ENCODE measurements at places on chromosomes 7 and 10. TPM values are rescaled to one million over a fixed set of nuclear protein-coding genes. Genes with fewer than 3 reads are reported as not detected.
A peak's percentile ranks its signal among the peaks of the same experiment; 100 is the strongest.

GRCh38 chr7:16592395-16592794 is 53.2 kb downstream of the ANKMY2 start:
- DNase-seq: no peak

- DNase-seq: no peak
These were observed 31.0 kb downstream of the TNS3 start for GRCh38 chr7:47550788-47551470.

DNA sequence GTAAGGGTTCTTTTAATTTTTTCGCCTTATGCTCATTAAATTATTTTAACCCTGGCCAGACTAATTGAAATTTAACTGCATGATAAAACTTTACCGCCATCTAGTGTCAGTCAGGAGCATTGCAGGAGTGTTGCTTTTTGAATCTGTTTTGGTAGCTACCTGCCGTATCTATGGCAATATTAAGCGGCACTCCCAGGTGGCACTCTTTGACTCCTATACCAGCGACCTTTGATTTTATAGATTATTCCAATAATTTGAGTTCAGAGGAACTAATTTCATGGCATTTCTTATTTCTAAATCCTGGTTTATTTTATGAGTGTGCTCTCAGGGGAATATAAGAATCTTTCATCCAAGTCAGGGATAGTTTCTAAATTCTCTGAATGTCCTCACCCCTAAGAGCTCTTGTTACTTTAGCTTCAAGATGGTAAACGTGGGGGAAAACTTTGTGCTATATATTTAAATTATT is 198.9 kb downstream of the REEP3 start:
- DNase-seq: peak; percentile 79

GRCh38 chr10:113241599-113242360 is 291.7 kb downstream of the TCF7L2 start:
- DNase-seq: peak; percentile 71

The CXCL12 gene
- 121 TPM for total RNA-seq

Data from tongue (tissue), 3 donors.